ENCODE measurements at places on chromosomes 13 and 19.

DNA sequence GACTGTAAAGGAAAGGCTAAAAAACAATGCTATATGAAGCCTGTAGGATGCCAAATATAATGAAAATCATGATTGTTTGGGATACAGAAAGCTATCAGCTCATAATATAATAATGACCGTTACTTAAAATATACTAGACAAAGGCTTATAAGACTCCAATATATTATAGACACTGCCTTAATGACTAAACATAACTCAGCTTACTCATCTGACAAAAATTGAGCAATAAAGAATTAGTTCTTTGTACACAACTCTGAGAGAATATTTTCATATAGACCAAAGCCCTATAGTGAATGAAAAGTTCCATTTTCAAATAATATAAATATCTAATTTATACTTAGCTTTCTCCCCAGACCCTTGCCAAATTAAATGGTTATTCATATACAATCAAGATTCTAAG, 283.3 kb downstream of the DIAPH3 start:
- DNase-seq, result no peak

GRCh38 chr19:12833738-12834565, 427 bp downstream of the RTBDN start:
- DNase-seq, result peak; percentile 61

- peak; percentile 41 for DNase-seq
Observed at GRCh38 chr13:97982286-97982685, 28.8 kb downstream of the IPO5 start.

- no peak for DNase-seq
Observed at GRCh38 chr19:2198317-2198716, 34.6 kb downstream of the DOT1L start.

DNA sequence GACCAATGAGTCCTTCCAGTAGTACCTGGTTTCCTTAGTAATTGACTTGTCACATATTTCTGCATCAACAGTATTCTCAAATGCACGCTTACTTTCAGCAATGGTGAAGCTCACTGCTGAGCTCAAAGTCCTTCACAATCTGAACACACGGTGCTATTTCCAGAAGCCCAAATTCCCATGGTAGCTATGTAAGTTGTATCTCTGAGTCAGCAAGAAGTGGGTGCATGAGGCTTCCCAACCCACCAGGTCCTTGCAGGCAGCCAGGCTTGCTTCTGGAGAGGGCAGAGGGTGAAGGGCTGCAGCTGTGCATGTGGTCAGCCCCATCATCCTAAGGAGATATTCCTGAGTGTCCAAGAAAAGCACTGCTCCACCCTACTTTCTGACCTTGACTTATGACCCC, 25.7 kb downstream of the COL4A2 start:
- no peak for DNase-seq

DNA sequence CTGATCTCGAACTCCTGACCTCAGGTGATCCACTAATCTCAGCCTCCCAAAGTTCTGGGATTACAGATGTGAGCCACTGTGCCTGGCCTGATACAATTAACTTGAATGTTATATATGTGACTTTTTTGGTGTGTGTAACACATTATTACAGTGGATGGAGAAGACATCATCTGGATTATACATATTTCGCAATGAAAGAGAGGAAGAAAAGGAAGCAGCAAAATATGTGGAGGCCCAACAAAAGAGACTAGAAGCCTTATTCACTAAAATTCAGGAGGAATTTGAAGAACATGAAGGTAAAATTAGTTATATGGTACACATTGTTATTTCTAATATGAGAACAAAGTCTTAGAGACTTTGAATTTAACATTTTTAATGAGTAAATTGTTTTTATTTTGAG, 55.5 kb downstream of the BRCA2 start:
- DNase-seq, result no peak

GRCh38 chr19:7687177-7687576, 6.5 kb downstream of the TRAPPC5 start:
- no peak for DNase-seq

DNA sequence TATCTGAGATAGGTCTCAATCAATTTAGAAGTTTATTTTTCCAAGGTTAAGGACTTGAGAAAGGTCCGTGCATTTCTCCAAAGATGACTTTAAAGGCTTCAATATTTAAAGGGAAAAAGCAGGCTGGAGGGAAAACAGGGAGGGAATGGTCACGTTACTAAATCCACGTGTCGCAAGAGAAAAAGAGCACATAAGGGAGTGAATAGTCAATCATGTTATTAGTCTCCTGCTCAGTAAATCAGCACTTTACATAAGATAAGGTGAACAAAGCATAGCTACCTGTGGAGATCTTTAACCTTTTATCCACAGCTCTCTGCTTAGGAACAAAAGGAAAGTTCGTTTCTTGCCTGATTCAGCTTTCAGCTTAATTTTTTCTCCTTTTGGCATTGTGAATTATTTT, 31.3 kb upstream of the LSM14A start:
- DNase-seq, result no peak

DNA sequence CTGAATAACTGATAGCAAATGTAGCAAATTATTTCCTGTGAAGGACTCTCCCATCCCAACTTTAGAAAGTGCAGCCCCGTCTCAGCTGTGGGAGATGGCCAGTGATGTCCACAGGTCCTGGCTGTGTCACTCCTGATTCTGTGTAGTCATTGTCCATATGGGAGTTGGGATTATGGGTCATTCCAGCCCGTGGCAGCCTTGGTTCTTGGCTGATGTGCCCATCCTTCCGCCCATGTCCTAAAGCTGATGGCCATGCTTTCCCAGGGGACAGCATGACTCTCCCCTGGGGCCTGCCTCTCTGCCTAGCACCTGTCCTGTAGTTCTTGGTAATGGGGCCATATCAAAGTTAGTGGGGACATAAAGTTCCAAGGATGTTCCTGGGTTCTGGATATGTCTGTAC, 43.9 kb upstream of the C1QTNF9 start:
- DNase-seq, result no peak

DNA sequence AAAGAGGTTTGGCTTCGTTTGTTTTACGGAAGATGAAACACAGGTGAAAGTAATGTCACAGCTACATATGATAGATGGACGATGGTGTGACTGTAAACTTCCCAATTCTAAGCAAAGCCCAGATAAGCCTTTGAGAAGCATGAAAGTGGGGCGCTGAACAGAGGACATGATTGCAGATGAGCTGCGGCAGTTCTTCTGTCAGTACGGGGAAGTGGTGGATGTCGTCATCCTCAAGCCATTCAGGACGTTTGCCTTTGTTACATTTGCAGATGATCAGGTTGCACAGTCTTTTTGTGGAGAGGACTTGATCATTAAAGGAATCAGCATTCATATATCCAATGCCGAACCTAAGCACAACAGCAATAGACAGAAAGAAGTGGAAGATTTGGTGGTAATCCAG, 111.5 kb upstream of the DIAPH3 start:
- DNase-seq, result no peak

- DNase-seq, result no peak
Observed at GRCh38 chr19:13962699-13963602, 10.6 kb downstream of the DCAF15 start.

- no peak for DNase-seq
Observed at GRCh38 chr19:7923295-7924191, 2.4 kb downstream of the CTXN1 start.

DNA sequence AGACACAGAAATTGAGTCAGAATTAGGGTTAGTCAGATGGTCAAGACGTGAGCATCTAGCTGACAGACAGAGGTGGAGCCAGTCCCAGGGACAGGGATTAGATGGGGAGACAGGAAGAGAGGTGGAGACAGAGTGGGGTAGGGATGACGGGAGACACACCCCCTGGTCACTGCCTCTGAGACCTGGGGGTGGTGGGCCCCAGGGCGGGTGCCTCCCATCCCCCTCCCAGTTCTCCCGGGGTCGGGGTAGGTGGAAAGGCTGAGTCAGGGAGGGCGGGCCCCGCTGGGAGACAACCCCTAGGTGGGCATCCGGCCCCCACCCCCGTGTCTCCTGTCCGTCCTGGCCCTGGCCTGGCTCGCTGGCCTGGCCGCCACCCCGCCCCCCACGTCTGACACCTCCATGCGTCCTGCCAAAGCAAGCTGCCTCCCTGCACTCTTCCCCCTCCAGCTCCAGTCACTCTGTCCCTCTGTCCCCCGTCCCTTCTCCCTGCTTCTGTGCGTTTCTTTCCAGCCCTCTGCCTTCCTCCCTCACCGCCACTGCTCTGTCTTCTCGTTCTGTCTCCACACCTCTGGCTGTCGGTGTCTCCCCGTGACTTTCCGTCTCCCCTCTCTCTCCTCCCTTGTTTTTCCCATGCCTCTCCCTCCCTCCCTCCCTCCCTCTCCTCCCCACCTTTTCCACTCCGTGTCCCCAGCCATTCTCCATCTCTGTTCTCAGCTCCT, 15.1 kb downstream of the CCDC97 start:
- peak; percentile 84 for DNase-seq

GRCh38 chr13:41286370-41286769, 23.0 kb upstream of the MTRF1 start:
- DNase-seq, result no peak

DNA sequence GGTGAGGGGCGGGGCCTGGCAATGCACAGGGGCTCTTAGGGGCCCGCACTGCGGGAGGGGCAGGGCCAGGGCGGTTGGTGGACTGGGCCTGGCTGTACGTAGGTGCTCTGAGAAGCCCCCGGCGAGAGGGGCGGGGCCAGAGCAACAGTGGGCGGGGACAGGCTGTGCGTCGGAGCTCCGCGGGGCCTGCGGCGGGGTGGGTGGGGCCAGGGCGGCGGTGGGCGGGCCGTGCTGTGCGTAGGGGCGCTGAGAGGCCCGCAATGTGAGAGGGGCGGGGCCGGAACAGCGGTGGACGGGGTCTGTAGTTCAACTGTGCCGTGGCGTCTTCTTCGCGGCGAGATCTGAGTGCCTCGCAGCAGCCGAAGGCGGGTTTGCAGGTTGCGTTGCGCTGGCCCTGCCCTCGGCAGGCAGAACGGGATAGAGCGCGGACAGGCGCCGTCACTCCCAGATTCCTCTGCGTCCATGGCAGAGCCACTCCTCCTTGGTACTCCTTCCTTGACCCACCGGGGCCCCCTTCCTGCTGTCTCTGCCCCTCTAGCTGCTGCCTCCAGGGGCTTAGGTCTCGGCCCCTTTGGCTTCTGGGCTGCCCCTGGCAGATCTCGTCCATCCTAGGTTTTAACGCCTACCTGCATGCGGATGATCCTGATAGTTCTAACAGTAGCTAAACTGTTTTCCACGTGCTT, 33.2 kb downstream of the CCNE1 start:
- DNase-seq, result peak; percentile 97

- DNase-seq, result peak; percentile 55
Observed at GRCh38 chr13:48801255-48801654, 147.5 kb downstream of the CYSLTR2 start.

DNA sequence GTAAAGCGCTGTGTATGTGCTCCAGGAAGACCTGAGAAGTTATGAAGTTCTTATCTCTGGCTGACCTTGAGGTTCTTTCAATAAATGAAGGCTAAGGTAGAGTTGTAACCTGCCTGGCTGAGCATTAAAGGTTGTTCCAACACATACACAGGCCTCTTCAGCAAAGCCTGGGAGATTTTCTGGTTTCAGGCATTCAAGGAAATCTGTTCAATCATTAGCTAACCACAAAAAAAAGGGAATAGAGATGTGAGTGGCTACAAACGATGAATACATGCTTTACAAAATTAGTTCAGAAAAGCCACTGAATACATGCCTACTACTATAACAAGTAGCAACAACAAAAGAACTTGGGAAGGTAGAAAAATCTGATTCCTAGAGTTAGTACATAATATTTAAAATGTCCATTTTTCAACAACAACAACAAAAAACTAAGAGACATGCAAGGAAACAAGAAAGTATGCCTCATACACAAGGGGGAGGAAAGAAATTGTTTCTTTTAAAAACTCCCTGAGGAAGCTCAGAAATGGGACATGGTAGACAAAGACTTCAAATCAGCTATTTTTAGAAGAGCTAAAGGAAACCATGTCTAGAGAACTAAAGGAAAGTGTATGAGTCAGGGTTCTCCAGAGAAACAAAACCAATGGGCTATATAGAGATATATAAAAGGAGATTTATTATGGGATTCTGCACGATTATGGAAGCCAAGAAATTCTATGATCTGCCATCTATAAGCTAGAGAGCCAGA, 191.5 kb upstream of the IPO5 start:
- no peak for DNase-seq

DNA sequence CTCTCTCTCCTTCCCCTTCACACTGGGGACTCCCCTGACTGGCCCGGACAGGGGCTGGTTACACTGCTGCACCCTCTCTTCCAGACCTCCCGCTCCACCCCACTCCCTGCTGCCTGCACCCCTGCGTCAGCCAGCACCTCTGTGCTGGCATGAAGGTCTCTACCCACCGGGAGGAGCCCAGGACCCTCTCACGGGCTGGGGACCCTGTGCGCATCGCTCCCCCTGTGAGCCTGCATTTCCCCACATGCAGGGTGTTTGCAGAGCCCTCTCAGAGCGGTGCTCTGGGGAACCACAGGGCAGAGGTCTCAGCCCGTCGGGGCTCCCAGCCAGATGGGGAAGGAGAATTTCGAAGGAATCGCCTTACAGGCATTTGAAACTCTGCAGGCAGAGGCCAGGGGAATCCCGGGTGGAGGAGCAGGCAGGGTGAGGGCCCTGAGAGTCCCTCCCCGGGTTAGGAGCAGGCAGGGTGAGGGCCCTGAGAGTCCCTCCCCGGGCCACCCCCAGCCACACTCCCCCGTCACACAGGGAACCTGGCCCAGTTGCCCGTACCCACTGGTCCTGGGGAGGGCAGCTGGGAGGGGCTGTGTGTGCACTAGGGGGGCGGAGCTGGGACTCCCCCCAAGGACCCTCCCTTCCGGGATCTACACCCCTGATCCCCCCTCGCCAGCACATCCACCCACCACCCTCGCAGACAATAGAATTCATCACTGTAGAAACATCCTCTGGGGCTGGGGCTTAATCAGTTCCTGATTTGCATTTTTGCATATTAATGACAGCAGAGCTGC, 16.3 kb upstream of the TCF3 start:
- DNase-seq, result no peak

GRCh38 chr13:113786262-113786841, 27.3 kb downstream of the TMEM255B start:
- no peak for DNase-seq

DNA sequence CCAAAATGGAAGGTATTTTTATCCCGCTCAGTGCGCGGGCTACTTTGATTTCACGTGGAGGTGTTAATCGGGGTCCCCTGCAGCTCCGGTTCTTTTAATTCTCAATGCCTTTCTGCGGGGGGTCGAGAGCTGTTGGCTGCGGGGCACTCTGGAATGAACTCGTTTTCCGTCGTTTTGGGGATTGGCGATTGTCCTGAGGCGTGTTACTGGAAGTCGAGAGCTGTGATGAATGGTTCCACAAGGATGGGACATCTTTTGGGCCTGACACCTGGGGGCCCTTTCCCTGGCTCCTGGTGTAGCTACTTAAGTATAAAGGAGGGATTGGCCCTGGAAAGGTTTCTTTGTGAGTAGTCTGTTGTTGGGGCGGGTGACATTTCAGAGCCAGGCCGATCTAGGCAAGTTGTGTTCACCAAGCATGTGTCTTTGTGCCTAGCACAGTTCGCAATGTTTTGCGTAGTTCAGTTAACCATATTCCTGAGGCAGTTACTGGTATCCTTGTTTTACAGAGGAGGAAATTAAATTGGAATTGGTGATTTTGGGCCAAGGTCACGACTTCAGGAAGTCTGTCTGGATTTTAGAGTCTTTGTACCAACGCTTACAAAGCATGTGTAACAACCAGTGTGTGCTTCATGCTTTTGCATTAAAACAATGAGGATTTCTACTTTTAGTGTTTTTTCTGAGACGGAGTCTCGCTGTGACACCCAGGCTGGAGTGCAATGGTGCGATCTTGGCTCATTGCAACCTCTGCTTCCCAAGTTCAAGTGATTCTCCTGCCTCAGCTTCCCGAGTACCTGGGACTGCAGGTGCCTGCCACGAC, 846 bp downstream of the RPL13A start:
- no peak for DNase-seq

- DNase-seq, result peak; percentile 65
Observed at GRCh38 chr19:41427647-41428480, 690 bp upstream of the B3GNT8 start.

- DNase-seq, result no peak
Observed at GRCh38 chr19:39057615-39058014, 25.3 kb upstream of the FBXO27 start.
